ENCODE measurements at places on chromosomes 1 and 21.

GRCh38 chr1:28302247-28302646, 26.6 kb upstream of the MED18 start:
- no peak for DNase-seq

- DNase-seq: no peak
Measured at GRCh38 chr1:98098473-98098872, 177.6 kb upstream of the DPYD start.

DNA sequence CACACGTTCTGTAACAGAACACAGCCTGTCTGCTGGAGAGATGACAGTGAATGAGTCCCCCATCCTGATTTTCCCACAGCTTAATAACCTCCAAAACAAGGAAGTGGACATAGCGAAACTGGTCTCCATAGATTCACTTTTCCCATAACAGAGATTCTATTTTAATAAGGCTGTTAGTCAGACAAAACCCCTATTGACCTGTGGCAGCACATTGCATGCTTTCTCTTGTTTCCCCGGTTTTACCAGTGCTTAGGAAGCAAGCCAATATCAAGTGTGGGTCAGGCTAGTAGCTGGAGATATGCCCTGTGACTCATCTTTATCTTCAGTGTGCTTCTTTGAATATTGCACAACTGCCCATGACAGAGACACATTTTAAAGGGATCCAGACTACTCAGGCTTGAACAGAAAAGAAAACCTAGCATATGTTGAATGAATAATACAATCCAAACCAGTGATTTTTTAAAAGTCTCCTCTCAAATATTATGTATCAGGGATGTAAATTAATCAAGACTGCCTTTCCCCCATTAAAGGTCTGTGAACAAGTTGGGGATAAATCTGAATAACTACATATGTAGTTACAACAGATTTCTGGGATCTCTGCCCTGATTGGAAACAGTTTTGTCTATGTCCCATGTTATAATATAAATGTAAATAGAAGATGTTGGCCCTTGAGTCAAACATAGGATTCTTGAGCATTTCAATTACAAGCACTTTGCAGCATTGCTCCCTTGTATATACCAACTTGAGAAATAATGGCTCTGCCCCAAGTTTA, 11.9 kb upstream of the CLDN8 start:
- DNase-seq: peak; percentile 0

GRCh38 chr1:17865912-17866739, 111.0 kb downstream of the ACTL8 start:
- DNase-seq: peak; percentile 94

GRCh38 chr1:84582802-84583587, 8.8 kb upstream of the CTBS start:
- DNase-seq: peak; percentile 31

DNA sequence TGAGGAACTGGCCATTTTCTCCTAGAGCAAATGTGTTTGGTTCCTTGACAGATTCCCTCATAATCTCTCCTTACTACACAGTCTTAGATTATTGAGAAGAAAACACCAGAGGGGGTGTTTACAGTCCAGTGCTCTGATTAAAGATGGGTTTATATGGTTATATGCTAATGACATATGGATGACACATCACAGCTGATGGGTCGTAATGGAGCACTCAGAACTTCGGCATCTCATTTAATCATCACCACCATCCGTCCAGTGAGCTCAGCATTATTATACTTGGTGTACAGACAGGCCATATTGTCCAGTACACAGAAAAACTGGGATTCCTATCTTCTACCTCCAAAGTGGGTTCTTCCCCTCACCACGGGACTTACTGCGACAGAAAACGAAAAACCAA, 22.3 kb upstream of the NR5A2 start:
- peak; percentile 85 for DNase-seq

All from ELR (cell line).